ENCODE measurements at places on chromosomes 3 and 15.

- no peak for DNase-seq
Measured at GRCh38 chr3:24608701-24609390, 114.2 kb upstream of the THRB start.

- DNase-seq, result no peak
Measured at GRCh38 chr3:87329065-87329464, 52.7 kb upstream of the POU1F1 start.

- no peak for DNase-seq
Measured at GRCh38 chr3:195773956-195774537, 37.7 kb downstream of the MUC4 start.

DNA sequence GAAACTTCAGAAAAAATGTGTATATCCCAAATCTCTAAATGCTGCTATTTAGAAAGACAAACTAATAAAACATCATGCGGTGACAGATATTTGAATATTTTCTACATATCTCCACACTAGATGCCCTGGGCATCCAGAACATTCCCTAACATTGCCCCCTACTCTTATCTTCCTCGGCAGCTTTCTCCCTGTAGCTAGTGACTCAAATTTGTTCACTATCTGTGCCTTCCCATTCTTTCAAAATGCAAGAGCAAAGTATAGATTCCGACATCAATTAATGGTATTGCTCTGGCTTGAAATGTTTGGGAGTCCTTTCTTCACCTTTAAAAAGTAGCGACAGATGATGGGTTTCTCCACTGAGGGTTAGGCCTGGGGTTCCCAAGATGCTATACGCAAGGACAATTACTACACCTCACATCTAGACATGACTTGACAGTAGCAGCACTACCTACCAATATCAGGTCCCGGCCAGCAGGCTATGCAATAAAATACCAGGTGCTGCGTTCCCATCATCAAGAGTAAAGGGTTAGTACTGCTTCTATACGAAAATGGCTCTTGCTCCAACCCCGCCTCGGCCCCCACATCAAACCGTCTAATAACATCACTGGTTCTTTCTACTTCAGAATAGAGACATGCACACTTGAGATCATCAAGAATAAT is 631 bp downstream of the UBR1 start:
- DNase-seq, result no peak

Data from stimulated activated CD8-positive, alpha-beta memory T cell treated with anti-CD3 and anti-CD28 coated beads, Interleukin-2, amount 100 ng/mL, for 48 hours (primary cell).